ENCODE measurements at places on chromosomes 5 and 9.
A peak's percentile ranks its signal among the peaks of the same experiment; 100 is the strongest.

DNA sequence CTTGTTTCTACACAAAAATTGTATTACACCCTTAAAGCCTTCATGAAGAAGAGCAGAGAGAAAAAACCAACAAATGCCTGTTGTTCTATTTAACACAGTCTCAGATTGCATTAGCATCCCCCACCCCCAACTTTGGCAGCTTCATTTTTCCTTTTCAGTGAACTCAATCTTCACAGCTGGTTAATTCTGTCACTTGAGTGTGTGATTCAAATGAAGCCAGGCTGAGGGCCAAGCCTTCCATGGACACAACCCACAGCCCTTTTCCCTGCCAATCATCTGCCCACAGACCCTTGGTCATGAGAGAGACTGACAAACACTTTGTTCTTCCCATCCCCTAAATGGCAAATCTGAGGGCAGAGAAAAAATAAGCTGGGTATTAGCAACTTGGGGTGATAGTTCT is 217.5 kb upstream of the NMUR2 start:
- DNase-seq: no peak

DNA sequence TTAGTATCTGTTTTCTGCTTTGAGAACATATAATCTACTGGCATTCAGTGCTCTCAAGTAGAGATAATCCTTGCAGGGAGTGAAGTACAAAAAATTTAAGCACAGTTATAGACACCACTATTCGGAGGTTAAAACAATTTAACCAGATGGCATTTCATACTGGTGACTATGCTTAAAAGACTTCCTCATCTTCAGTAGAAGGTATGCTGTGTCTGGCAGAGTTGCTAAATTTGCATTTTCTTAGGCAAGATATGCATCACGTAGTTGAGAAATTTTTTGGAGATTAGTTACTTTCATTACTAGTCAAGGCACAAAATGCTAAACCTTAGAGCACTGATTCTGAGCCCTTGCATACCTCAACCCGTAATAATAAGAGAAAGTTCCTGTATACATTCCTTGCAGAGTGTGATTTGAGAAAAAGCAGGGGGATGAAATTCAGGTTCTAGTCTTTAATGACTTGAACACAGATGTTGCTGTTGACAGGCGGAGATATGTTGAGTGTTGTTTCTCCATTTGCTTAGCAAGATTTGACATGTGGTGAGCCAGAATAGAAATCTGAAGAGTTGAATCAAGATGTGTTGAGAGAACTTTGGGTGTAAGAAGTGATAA is 70.8 kb upstream of the STARD4 start:
- DNase-seq: no peak

DNA sequence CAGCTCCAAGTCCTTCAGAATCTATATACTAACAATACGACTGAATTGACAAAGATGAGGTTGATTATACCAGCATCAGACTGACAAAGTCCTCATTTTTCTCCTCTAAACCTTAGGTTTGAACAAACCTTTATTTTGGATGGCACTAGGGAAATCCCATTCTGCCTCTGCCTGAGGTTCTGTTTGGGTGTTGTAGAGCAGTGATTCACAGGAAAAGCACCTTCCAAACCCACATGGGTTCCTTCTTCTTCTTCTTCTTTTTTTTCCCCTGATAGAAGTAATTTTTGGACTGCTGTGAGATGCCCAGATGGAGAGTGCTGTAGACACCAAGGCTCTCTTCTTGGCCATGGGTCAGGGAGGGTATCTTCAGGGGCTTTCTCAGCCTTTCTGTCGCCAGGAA is 164.9 kb upstream of the PAPPA start:
- DNase-seq: no peak

DNA sequence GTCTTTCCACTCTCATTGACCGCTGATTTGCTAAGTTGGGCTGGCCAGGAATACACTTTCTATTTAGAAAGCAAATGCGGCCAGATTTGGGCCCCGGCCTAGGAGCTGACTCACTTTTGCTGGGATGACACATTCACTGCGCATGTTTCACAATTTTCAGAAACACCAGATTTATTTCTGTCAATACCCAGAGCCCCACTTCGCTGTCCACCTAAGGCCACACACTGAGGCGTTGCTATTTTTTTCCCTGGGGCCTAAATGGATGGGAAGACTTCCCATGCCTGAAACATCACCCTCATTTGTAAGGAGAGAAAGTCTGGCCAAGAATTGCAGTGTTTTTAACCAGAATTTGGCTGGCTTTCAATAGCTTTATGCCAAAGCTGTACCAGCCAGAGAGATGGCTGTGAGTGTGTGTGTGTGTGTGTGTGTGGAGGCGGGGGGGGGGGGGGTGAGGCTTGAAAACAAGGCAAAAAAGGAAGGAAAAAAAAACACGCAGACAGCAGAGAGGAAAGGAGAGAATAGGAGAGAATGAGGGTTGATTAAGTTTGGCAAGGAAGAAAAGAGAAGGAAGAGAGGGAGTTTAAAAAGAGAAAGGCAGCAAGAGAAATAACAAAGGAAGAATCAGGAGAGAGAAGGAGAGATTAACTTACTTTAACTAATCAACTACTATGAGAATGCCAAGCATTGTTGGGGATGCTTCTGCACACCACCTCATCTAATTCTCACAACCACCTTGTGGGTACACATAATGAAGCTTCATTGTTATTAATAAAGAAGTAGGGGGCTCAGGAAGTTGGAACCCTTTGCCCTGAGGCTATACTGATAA is 261.4 kb upstream of the KLF4 start:
- no peak for DNase-seq

DNA sequence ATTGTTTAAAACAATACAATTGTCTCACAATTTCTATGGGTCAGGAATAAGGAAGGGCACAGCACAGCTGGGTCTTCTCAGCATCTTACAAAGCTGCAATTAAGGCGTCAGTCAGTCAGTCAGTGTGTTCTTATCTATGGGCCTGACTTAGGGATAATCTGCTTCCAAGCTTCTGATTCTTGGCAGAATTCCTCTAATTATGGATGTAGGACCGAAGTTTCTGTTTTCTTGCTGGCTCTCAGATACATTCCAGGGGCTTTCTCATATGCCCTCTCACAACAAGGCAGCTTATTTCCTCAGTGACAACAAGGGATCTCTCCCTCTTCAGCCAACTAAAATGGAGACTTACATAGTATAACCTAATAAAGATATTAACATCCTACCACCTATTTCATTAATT is 1925.3 kb upstream of the ACO1 start:
- DNase-seq: no peak

- no peak for DNase-seq
These were observed 110.0 kb downstream of the LURAP1L start for GRCh38 chr9:12884736-12885395.

DNA sequence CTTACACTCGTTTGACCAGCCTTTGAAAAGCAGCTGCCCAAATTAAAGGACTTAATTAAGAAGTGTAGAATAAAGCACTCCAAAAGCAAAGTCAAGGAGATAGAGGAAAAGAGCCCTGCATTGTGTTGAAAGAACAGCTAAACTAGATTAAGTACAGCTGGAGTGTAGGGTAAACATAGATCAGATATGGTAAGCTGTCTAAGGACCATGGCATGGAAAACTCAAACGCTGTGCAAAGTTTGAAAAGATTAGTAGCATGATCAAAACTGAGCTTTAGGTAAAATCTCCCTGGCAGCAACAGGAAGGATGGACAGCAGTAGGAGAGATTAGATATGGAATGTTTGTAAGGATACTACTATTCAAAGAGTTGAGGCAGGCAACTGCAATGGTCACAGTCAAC is 55.4 kb downstream of the BNC2 start:
- DNase-seq: no peak

DNA sequence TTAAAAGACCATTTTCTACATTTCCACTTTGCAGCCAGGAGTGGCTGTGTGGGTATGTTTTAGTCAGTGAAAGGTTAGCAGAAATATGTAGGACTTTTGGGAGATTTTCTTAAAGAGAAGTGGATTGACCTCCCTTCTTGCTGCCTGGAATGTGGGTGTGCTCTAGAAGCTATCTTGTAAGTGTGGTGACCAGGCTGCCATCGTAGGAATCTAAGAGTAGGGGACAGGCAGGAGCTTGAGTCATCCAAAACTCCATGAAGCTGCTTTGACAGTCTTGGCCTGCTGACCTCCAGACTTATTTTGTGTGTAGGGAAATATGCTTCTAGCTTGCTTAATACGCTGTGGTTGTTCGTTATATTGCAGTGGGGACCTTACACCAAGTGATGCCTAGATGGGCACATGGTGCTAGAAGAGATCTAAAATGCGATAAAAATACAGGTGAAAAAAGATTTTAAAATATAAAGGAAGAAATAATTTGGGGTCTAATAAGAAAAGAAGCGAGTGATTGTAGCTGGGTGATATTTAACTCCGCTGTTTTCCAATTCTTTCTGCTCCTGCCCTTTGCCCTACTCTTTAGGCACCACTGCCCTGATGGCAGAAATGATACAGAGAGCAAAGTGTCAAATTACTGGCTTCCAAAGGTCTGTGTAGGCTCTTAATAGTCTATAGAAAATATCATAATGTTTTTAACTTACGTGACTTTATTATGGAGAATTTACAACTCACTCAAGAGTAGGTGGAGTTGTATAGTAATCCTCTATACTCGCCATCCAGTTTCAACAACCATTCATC is 298.2 kb upstream of the ZNF608 start:
- DNase-seq: no peak

- DNase-seq: no peak
These were observed 206.3 kb downstream of the IRX1 start for GRCh38 chr5:3801967-3802366.

GRCh38 chr5:76337953-76338451 is 65.1 kb upstream of the IQGAP2 start:
- DNase-seq: peak; percentile 7

DNA sequence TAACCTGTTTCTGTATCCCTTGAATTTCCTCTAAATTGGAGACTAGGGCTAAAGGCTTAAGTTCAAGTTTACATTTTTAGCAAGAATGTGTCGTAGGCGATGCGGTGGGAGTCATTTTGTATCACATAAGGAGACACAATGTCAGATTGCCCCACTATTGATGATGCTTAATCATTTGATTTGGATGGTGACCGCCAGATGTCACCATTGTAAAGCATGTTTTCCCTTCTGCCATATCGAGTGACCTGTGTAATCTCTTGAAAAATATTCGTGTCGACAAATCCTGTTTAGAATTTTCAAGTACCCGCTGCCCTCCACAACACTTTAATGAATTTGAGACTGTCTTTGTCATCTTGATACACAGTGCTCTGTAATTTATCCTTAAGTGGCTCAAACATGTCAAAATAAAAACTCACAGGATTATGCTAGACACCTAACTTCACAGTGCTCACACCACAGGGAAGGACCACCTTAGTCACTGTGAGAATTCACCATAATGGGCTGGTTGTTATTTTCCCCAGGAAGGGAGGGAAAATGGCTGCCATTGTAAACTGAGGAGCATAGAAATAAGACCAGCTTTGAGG is 34.5 kb upstream of the SLC46A2 start:
- no peak for DNase-seq

DNA sequence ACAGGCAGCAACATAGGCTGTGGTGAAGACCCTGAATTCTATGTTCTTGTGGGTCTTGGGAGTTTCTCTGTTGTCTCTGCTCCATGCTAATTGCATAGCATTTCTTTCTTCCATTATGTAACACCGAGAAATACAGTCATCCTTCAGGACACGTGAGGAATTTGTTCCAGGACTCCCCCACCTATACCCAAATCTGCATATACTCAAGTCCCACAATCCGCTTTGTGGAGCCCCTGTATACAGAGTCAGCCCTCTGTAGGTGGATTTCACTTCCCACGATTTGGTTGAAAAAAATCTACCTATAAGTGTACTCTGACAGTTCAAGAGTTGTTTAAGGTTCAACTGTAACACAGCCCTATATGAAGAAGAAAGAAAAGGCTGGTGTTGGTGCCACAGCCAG is 22.1 kb downstream of the ANKRD33B start:
- no peak for DNase-seq

- no peak for DNase-seq
These were observed 66.4 kb downstream of the WWC1 start for GRCh38 chr5:168357876-168358275.

- DNase-seq: no peak
These were observed 50.3 kb downstream of the NSUN2 start for GRCh38 chr5:6582507-6583048.

GRCh38 chr5:35151146-35151920 is 79.0 kb downstream of the PRLR start:
- no peak for DNase-seq

DNA sequence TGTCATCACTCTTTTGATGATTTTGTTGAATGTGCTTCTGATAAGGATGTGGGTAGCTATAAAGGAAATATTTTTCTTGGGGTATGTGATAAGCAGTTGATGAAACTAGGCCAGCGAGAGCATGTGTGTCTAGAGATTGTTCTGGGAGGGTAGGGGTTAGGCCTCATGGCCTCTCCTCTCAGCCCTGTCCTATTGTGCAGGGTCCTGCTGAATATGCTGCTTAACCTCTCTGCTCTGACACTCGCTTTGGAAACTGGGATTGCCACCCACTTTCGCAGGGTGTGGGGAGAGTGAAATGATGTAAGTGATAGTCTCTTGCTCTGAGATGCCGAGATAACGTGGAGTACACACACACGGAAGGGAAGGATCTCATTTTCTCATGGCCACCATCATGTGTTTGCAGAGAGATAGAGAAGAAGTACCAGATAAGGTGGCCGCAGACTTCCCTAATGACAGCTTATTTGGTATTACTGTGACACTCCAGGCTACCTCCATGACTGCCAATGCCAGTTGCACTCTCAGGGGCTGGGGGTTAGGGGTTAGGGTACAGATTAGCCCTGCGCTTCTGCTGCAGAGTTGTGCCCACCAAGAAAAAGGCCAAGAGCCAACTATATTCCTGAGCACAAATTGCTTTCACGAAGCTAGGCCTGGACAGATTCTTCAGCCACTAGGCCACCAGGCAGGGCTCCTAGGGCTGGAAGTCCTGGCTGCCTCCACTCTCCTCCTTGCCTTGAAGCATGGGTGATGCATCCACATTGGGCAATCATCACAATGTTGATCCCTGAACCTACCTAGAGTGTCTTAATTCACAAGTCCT is 25.2 kb upstream of the TNFAIP8 start:
- DNase-seq: no peak

DNA sequence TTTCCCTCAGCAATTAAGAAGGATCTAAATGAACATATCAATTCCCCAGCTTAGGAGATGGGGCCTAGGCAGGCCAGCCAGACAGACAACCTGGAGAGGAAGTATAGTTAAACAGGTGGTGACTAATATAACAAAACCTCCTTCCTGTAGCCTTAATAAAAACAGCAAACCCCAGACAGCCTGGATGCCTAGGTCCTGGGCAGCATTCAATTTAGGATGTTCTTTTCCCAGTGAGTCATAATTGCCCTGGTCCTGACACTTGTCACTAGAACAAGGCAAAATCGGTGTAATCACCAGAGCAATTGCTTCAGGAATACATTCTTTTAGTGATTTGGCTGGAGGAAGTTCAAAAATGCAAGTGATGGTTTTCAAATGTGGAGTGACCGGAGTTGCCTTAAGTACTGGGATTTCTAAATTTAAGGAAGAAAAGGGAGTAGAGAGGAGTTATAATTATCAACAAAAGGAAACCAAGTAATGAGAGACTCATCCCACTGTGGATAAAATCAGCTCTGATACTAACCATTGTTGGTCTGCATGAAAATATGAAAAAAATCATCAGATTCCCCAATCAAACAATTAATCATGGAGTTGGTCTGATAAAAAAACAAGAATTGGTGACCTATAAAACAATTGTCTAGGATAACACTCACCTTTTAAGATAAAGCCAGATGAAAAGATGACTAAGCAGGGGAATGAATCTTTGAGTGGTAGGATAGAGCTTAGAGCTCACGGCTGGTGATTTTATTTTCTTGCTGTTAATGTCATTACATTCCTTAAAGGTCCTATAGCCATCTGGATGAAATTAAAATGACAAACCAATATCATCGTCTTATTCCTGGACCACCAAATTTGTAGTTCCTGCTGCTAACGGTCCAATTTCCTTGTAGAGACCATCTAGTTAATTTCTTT is 39.0 kb upstream of the TARS1 start:
- DNase-seq: no peak

- DNase-seq: no peak
These were observed 18.9 kb downstream of the SEMA4D start for GRCh38 chr9:89478821-89479668.

All from DND-41 (cell line).